ENCODE measurements at places on chromosomes 2 and 18.
A peak's percentile ranks its signal among the peaks of the same experiment; 100 is the strongest.

GRCh38 chr2:165953306-165953654 lies 296 bp downstream of the TTC21B start:
- H3K4me3 ChIP-seq, result no peak overlapping the region
- DNase-seq, result no peak
- no peaks in the 10 kb centered on the region for H3K27me3 ChIP-seq
- H3K4me1 ChIP-seq, result peaks cover 16% of the 10 kb centered on the region
- peaks cover 2% of the 10 kb centered on the region for H3K36me3 ChIP-seq
- H3K27ac ChIP-seq, result no peak overlapping the region

DNA sequence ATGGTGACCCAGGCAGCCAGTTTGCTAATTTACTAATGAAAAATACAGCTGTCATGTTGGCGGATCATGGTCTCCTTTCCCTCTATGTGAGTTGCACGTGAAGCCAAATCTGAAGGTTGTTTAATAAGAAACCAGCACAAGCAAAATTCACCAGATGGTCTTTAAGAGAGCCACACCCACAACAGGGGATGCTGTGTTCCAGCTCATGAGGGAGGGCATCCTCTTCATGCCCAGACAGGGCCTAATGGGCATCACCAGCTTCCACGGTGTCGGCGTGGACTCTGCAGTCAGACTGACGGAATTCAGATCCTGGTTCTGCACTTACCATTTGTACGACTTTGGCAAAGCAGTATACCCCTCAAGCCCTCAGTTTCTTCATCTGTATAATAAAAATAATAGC lies 39.9 kb downstream of the TMEM247 start:
- H3K27me3 ChIP-seq, result no peaks in the 10 kb centered on the region
- no peak overlapping the region for H3K4me3 ChIP-seq
- peaks cover under 1% of the 10 kb centered on the region for H3K4me1 ChIP-seq
- H3K36me3 ChIP-seq, result no peaks in the 10 kb centered on the region

- H3K36me3 ChIP-seq, result no peaks in the 10 kb centered on the region
- no peaks in the 10 kb centered on the region for H3K27me3 ChIP-seq
- DNase-seq, result no peak
- no peak overlapping the region for H3K4me3 ChIP-seq
- no peak overlapping the region for H3K27ac ChIP-seq
Observed at GRCh38 chr18:67135981-67136380, 380.5 kb downstream of the DSEL start.

GRCh38 chr2:12755384-12755783 lies 38.6 kb downstream of the TRIB2 start:
- no peak overlapping the region for H3K4me3 ChIP-seq
- H3K27ac ChIP-seq, result no peak overlapping the region
- DNase-seq, result no peak

DNA sequence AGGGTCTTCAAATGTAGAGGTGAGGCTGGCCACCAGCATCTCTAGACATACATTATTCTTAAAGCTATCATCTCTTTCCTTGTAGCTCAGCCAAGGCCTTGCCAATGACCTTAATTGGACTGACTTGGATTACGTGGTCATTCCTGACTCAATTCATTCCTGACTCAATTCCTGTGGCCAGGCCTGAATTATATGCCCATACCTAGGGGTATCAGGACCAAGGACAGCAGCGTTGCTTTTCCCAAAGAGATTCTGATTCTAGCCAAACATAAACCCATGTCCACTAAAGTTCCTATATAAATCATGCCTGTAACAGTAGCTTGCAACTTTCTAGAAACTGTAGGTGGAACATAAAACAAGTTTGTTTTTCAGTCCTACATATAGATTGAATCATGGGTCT lies 231.7 kb downstream of the ARL6IP6 start:
- no peaks in the 10 kb centered on the region for H3K36me3 ChIP-seq
- DNase-seq, result no peak
- H3K4me3 ChIP-seq, result no peak overlapping the region

DNA sequence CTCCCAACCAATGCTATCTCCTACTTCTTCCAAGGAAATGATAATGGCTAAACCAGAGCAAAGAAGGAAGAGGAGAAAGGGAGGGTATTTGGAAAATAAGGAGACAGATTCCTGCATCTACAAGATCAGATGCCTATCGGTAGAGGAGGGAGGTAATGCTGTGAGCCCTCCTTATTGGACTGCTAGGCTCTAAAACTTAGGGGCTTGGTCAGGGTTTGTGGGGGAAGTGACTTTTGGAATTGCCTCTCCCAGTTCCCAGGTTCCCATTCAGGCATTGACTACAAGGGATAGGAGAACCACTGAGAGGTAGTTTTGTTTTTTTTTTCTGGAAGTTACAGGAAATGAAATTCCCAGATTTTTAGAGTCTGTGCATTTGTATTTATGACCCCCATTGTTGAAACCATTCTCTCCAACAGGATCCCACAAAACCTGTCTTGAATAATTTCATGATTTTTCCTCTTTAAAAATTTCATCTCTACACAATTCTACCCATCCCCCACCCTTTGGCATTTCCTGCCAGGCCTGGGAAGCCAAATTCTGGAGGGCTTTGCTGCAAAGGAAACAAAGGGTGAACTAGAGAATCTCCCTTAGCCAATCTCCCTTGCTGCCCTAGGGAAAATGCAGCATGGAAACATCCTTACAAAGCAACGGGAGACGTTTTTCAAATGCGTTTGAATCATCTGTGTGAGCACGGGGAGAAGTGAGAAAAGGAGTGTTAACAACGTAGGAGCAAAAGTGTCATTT lies 282.1 kb upstream of the EPAS1 start:
- H3K27ac ChIP-seq, result no peak overlapping the region
- H3K27me3 ChIP-seq, result no peaks in the 10 kb centered on the region
- H3K4me3 ChIP-seq, result no peak overlapping the region
- H3K4me1 ChIP-seq, result no peaks in the 10 kb centered on the region
- no peak for DNase-seq

GRCh38 chr2:17643031-17643615 lies 102.6 kb downstream of the VSNL1 start:
- no peaks in the 10 kb centered on the region for H3K36me3 ChIP-seq
- no peak overlapping the region for H3K27ac ChIP-seq
- DNase-seq, result no peak

GRCh38 chr2:56286936-56287335 lies 103.1 kb downstream of the CCDC85A start:
- H3K4me3 ChIP-seq, result no peak overlapping the region
- H3K4me1 ChIP-seq, result no peaks in the 10 kb centered on the region
- no peaks in the 10 kb centered on the region for H3K27me3 ChIP-seq
- no peak for DNase-seq

- no peaks in the 10 kb centered on the region for H3K27me3 ChIP-seq
- H3K27ac ChIP-seq, result no peak overlapping the region
- H3K36me3 ChIP-seq, result peaks cover 2% of the 10 kb centered on the region
Observed at GRCh38 chr2:6954586-6954985, 37.4 kb downstream of the RNF144A start.

- H3K27me3 ChIP-seq, result no peaks in the 10 kb centered on the region
- H3K4me3 ChIP-seq, result no peak overlapping the region
- DNase-seq, result no peak
- peaks cover 25% of the 10 kb centered on the region for H3K4me1 ChIP-seq
- H3K27ac ChIP-seq, result peak overlapping the region; percentile 58
- peaks cover 9% of the 10 kb centered on the region for H3K36me3 ChIP-seq
Observed at GRCh38 chr2:136331226-136331625, 213.3 kb upstream of the CXCR4 start.

GRCh38 chr2:50066873-50067272 lies 912.6 kb upstream of the FSHR start:
- no peaks in the 10 kb centered on the region for H3K4me1 ChIP-seq
- no peak overlapping the region for H3K27ac ChIP-seq
- no peak overlapping the region for H3K4me3 ChIP-seq
- H3K27me3 ChIP-seq, result no peaks in the 10 kb centered on the region
- H3K36me3 ChIP-seq, result no peaks in the 10 kb centered on the region

DNA sequence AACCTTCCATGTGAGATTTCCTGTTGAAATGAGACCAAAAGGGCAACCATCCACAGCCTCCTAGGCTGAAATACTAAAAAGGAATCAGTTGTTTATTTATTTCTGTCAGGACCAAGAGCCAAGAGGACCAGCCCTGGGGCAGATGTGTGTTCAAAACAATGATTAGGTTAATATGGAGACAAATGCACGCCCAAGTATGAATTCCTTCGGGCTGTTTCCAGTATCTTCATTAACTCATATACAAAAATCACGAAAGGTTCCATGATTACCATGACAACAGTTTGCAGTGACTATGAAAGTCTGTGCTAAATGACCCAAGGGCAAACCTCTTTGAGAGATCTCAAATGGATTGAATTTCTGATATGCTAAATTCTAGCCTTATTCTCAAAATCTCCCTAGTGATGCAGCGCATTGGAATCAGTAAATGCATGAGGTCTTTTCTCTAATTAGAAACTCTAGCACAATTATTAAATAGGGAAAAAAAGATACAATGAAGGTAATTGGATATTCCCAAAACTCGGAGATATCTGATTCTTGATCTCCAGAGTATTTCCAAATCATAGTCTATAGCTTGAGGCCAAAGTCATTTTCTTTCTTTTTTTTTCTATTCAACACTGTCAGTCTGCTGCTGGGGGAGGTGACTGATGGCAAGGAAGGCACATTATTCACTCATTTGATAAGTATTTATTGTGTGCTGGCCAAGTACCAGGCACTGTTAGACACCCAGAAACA lies 35.6 kb downstream of the VIT start:
- H3K4me1 ChIP-seq, result no peaks in the 10 kb centered on the region
- H3K27me3 ChIP-seq, result peaks cover 34% of the 10 kb centered on the region
- no peak overlapping the region for H3K27ac ChIP-seq
- no peaks in the 10 kb centered on the region for H3K36me3 ChIP-seq
- no peak overlapping the region for H3K4me3 ChIP-seq
- DNase-seq, result no peak

GRCh38 chr18:79241755-79242154 lies 154.0 kb upstream of the NFATC1 start:
- peaks cover 6% of the 10 kb centered on the region for H3K4me1 ChIP-seq
- peaks cover 2% of the 10 kb centered on the region for H3K36me3 ChIP-seq
- H3K27ac ChIP-seq, result no peak overlapping the region
- DNase-seq, result no peak
- no peaks in the 10 kb centered on the region for H3K27me3 ChIP-seq
- H3K4me3 ChIP-seq, result no peak overlapping the region

DNA sequence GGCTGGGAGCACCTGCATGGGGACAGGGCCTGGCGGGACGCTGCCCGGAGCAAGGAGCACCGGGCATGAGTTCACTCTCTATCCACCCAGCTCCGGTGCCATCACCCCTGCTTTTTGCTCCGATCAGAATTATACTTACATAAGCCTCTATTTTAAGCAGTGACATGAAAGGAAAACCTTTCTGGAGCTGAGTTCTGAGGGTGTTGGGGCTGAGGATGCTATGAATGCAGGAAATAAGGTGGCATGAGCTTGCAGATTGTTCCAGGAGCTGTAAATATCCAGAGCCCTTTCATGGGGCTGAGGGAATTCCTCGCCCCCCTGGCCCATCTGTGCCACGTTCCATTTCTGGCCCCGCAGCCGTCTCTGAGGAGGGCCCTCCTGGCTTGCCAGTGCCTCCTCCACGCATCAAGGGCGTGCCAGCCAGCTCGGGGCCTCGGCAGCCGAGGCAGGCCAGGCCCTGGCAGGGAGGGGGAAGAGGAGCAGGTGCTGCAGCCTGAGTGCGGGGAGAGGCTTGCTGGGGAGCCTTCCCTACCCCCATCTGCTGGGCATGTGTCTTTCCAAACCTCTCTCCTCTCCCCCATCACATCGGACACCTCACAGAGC lies 91.7 kb upstream of the MCFD2 start:
- peaks cover 22% of the 10 kb centered on the region for H3K36me3 ChIP-seq
- H3K4me3 ChIP-seq, result no peak overlapping the region
- peak overlapping the region; percentile 35 for H3K27ac ChIP-seq
- peaks cover 7% of the 10 kb centered on the region for H3K4me1 ChIP-seq

Data from central memory CD8-positive, alpha-beta T cell (primary cell).